Anterior cingulate cortex (tissue), 58 donors: ENCODE measurements at places on chromosomes 2 and 18.

GRCh38 chr2:58304843-58305242 is 63.7 kb upstream of the FANCL start:
- no peak for DNase-seq

DNA sequence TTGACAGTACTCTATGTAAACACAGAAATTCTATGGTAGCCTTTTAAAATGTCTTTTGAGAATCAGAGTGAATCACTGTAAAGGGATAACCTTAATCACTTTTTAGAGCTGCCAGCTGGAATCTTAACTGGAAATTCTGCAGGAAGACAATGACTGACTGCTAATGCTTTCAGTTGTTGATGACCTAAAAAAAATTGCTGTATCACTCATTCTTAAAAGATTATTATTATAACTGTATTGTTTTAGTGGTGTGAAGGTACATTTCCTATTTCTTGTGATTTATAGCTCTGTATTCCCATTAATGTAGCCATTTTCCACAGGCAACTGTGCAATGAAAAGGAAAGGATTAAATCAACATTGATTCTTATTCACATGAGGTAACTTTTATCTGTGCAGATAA is 260.5 kb downstream of the CALCRL start:
- no peak for DNase-seq

- no peak for DNase-seq
Measured at GRCh38 chr2:112980537-112980936, 2.7 kb downstream of the IL36G start.

- DNase-seq: no peak
Measured at GRCh38 chr18:76405681-76406356, 89.2 kb downstream of the ZNF516 start.

GRCh38 chr2:178317811-178318210 is 123.5 kb downstream of the OSBPL6 start:
- DNase-seq: no peak

DNA sequence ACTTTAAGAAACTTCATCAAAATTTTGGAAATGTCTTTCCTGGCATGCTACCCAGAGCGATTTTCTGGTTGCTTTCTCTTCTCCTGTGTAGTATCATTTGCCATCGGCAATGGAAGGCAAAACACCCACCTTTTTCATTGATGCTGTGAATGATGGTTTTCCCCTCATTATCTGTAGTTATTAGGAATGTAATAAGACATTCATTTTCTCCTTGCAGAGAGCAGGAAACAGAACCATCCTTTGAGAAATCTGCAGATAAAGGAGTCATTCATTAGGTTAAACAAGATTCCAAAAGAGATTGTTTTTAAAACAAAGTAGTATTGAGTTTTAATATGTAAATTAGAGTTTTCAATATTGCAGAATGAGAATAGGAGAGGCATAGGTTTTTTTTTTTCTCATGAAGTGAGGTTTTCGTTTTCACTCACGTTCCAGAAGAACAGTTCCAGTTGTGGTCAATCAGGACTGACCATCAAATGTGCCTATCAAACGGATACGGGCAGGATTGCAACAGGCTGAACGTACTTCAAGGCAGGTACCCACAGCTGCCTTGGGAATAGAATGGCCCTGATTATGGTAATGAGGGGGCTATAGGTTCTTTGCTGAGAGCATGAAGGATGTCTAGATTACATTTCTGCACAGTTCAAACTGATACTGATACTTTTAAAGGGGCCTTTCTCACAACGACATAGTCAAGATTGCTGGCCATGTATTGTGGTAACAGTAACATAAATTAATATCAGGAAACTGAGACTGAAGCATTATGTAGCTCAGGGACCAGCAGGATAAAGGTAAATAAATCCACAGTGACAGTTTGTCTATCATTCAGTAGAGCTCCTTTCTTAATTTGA is 49.8 kb upstream of the PLA2R1 start:
- no peak for DNase-seq

DNA sequence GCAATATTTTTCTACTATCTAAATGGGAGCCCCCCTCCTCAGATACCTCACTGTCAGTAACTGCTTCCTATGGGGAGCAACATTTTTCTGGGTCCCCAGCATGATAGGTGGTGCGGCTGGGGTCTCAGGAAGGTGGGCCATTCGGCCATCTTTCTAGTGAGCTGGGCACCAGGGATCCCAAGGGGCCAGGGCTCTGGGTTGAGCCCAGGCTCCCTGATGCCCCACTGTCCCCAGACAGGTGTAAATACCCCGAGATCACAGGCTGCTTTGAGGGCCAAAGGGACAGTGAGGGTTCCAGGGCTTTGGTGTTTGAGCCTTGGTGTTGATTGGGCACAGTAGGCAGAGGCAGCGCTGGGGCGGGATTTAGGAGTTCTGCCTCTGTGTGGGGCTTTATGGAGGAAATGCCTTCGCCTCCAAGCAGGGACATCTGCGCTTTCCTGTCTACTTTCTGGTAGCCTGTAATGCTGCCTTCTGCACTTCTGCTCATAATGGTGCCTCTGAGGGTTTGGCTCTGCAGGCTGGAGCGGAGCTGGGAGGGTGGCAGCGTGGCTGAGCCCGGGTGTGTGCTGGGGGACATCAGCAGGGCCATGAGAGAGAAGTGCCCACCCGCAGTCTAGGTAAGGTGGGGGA is 5.3 kb downstream of the ITM2C start:
- DNase-seq: no peak

- DNase-seq: no peak
Measured at GRCh38 chr2:240514631-240515030, 43.2 kb downstream of the ANKMY1 start.

GRCh38 chr18:7604361-7604760 is 37.2 kb downstream of the PTPRM start:
- no peak for DNase-seq

DNA sequence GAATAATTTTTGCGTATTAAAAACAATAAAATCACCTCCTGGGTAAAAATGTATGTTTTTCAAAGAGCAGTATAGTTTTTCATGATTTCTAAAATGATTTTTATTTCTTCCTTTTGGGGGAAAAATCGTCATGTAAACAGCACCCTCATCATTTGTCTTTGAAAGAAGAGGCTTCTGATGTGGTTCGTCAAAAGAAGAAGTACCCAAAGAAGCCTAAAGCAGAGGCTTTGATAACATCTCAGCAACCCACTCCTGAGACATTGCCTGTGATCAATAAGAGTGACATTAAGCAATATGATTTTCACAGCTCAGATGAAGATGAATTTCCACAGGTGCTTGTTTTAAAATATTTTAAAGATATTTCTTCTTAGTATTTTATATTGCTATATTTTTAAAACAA is 110.2 kb upstream of the KIF5C start:
- DNase-seq: no peak

- DNase-seq: no peak
Measured at GRCh38 chr2:136209561-136210454, 91.9 kb upstream of the CXCR4 start.
